CD4-positive, alpha-beta T cell treated with Interferon alpha-2 for 1 hour (primary cell): ENCODE measurements at places on chromosomes 11 and 22.

GRCh38 chr11:12019866-12020416 is 11.5 kb upstream of the DKK3 start:
- DNase-seq: no peak

- peak; percentile 28 for DNase-seq
Observed at GRCh38 chr22:49807780-49808708, 19.6 kb downstream of the BRD1 start.

DNA sequence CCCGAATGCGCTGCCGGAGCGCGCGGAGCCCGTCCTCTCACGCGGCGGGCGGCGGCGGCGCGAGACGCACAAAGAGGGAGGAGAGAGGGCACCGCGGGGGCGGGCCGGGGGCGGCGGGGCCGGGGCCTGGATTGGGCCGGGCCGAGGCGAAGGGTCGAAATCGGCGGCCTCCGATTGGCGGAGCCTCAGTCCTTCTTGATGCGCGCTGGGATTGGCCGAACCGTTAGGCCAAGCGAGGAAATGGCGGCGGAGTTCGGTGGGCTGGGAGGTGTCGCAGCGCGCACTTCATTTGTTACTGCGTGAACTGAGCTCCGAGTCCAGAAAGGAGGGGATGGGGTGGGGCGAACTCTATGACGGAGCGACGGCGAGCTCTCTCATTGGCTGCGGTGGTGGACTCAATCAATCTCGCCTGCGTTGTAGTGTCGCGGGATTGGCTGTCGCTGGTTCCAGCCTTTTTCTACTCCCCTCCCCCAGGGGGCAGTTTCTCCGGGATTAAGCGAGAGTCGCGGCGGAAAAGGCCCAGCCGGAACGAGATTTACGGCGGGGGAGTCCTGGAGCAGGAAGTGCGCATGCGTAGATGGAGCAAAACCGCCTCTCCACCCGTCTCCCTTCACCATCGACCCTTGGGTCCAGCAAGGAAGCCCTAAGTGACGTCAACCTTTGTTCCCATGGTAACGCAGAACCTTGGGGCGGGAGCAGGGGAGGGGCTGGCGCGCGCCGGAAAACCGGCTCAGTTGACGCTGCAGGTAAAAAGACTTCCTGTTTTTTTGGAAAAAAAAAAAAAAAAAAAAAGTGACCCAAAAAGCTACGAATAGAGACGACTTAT is at the start of gene SF1:
Gene SF1 (minus strand): TSS at position 70 of the 826 bp plus-strand sequence. CDS start 150 bp downstream, outside the sequence.
- DNase-seq: peak; percentile 100

GRCh38 chr11:102974552-102975280 is 19.2 kb upstream of the MMP13 start:
- DNase-seq: no peak

GRCh38 chr11:33437529-33437928 is 180.3 kb downstream of the HIPK3 start:
- DNase-seq: no peak

- peak; percentile 34 for DNase-seq
Observed at GRCh38 chr11:116986521-116987105, 111.6 kb downstream of the SIK3 start.

- no peak for DNase-seq
Observed at GRCh38 chr11:62592989-62593421, 1.7 kb upstream of the TUT1 start.

DNA sequence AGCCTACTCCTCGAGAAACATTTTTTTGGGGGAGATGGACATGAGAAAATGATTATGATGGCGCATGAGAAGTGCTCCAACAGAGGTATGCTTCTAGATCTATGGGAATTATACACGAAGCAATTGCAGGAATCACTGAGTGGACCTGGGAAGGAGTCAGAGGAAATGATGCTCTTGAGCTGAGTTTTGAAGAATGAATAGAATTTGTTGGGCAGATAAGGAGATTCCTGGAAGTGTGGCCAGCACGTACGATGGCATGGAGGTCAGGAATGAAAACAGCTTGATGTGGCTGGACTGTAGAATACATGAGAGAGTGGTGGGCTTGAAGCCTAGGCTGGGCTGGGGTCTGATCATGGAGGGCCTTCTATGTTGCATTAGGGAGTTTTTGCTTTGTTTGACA is 31.7 kb downstream of the ADAMTS15 start:
- no peak for DNase-seq
